ENCODE measurements at places on chromosomes 3 and 15. TPM values are rescaled to one million over a fixed set of nuclear protein-coding genes. Genes with fewer than 3 reads are reported as not detected.

DNA sequence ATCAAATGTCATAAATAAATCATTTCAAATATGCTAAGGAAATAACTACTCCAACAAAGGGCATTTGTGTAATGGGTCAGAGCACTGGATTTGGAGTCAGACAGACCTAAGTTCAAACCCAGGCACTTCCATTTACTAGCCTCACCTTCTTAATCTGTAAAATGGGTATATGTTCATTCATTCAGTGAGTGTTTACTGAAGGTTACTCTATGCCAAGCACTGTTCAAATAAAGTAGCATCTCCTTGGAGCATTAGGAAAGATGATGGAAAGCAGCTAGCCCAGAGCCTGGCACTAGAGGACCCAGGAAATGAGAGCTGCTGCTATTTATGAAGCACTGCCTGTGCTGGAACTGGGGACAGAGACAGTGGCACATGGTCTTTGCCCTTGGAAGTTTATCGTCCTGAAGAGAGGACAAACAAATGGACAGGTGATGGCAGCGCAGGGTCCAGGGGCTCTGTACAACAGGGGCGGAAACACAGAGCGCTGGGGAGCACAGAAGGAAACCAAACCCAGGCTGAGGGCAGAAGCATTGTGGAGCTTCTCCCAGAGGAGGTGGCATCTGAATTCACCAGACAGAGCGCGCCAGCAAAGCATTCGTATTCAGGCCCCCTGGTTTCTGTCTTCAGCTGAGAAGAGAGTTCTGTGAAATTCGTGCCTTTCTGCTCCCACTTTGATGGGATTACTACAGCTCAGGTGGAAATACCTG lies 19.0 kb downstream of the TM4SF4 start:
- DNase-seq: no peak

- no peak for DNase-seq
Observed at GRCh38 chr15:78840661-78841375, 29.6 kb upstream of the ADAMTS7 start.

GRCh38 chr3:128490915-128491690 lies 1.9 kb downstream of the GATA2 start:
- no peak for DNase-seq

The SAXO2 gene
- 2.8 TPM for total RNA-seq

The GRIP2 gene
- not detected for total RNA-seq

The CHRM5 gene
- total RNA-seq: not detected

The CORO2B gene
- total RNA-seq: not detected

The CACNA1D gene
- total RNA-seq: not detected

The PPP1R14D gene
- total RNA-seq: not detected

Measured in activated CD8-positive, alpha-beta T cell treated with anti-CD3 and anti-CD28 coated beads for 36 hours (primary cell).